Smooth muscle cell of trachea (primary cell): ENCODE measurements at places on chromosomes 3 and 15. TPM values are rescaled to one million over a fixed set of nuclear protein-coding genes. Genes with fewer than 3 reads are reported as not detected.

Gene CSPG5
- under 0.01 and 0.44 TPM in 2 replicates for total RNA-seq

Gene SLC49A4
- total RNA-seq: 21.4 and 25.1 TPM in 2 replicates

Gene CELF6
- 0.15 and 0.17 TPM in 2 replicates for total RNA-seq

Gene SLC6A11
- not detected in 2 replicates for total RNA-seq

Gene PIF1
- 5.0 and 19.1 TPM in 2 replicates for total RNA-seq

Gene SLC27A2
- total RNA-seq: 0.15 TPM in 1 of 2 replicates, not detected in the other

Gene SCN5A
- 0.29 and 1.2 TPM in 2 replicates for total RNA-seq

Gene HTR3E
- total RNA-seq: not detected in 2 replicates

Gene ACTL6A
- total RNA-seq: 41.5 and 86.0 TPM in 2 replicates

Gene GPR156
- 0.44 and 0.50 TPM in 2 replicates for total RNA-seq

Gene LRRC31
- total RNA-seq: not detected in 2 replicates

Gene HERC2
- total RNA-seq: 44.9 and 57.7 TPM in 2 replicates

Gene MOBP
- under 0.01 TPM in 1 of 2 replicates, not detected in the other for total RNA-seq

Gene RPLP1
- 68.3 and 68.7 TPM in 2 replicates for total RNA-seq

Gene TNFSF10
- 5.1 and 9.7 TPM in 2 replicates for total RNA-seq

Gene CYP8B1
- total RNA-seq: not detected in 2 replicates

Gene C3orf85
- total RNA-seq: not detected in 2 replicates

Gene STARD9
- 13.1 and 13.7 TPM in 2 replicates for total RNA-seq

Gene SKOR1
- 0.15 and 0.17 TPM in 2 replicates for total RNA-seq
